Activated CD8-positive, alpha-beta memory T cell treated with anti-CD3 and anti-CD28 coated beads for 1 hour (primary cell): ENCODE measurements at places on chromosomes 7 and 10.

DNA sequence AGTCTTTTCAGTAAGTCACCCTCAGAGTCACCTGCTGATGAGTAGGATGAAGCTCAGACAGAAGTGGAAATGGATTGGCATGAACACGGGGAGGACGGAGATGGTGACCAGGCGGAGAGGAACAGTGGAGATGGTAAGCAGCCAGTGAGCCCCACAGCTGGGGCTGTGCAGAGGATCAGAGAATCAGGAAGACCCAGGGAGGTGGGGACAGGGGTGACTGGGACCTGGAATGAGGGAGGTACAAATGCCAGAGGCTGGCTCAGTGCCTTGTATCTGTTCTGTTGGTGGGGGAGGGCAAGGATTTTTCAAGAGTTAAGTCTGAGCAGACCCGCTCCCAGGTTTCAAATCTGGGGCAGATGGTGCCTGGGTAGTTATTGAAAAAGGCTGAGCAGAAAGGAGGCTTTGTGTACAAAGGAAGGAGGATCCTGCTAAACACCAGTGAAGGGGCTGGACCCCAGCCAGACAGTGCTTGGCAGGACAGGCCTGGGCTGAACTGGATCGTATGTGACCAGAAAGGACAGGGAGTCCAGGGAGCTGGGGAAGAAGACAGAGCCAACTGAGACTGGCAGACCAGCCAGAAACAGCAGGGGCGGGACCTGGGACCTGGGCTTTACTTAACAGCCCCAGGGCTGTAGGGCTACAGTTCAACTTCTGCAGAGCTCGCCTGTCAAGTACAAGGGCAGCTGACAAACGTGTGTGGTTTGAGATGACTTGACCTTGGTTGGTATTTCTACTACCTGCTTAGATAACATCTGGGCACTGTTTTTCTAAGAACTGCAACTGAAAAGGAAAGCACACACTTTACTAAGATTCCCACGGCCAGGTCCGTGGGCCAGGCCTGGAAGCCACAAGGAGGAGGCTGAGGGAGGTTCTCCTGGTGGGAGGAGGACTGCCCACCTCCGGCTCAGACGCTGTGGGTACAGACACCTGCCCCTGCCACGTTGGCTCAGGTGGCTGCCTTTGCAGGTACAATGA is 13.2 kb upstream of the FRMPD2 start:
- no peak for DNase-seq

DNA sequence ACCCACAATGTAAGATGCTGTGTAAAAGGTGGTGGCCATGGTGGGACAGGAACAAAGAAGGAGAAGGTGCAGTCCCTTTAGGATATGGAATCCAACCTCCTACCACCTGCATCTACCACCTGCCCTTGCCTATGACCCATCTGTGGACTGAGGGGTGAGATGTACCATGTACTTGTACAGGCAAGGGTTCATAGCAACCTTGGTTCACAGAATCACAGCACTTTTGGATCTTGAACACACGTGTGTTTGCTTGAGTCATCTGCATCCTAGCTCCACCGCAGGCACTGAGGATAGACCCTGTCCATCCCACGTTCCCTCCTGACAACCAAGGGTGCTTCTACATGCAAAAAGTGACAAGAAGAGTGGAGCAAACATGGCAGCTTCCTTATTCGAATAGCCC is 162.3 kb downstream of the GFRA1 start:
- DNase-seq = no peak

DNA sequence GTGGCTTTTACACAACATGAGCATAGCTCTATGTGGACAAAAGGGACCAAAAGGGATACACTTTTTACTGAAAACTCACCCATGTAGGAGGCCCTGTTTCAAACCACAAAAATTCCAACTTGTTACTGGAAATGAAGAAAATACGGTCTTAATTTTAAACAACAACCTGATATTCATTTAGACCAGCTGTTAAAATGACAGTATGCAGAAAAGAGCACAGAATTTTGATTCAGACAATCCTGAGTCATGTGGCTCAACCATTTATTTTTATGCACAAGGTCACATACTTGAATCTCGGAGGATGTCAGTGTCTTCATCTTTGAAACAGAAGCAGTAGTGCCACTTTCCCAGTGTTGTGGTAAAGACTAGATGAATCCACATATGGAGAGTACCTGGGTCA is 426.5 kb upstream of the NFE2L3 start:
- no peak for DNase-seq

DNA sequence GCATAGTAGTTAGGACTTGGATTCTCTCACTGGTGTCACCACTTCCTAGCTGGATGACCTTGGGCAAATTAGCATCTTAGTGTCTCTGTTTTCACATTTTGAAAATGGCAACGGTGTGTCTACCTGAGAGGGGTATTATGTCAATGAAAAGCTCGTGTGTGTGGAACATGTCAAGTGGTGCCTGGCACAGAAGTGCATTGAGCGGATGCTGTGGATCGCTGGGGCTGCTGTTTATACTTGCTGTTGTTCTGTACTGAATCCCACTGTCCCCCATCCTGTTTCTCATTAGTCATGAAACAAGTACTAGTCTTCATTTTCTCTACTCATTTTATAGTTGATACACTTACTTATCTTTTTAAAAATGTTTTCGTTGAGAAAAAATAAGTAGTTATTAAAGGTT is 26.1 kb downstream of the RBM33 start:
- no peak for DNase-seq

- DNase-seq = no peak
Measured at GRCh38 chr7:101690061-101690460, 61.0 kb upstream of the MYL10 start.

DNA sequence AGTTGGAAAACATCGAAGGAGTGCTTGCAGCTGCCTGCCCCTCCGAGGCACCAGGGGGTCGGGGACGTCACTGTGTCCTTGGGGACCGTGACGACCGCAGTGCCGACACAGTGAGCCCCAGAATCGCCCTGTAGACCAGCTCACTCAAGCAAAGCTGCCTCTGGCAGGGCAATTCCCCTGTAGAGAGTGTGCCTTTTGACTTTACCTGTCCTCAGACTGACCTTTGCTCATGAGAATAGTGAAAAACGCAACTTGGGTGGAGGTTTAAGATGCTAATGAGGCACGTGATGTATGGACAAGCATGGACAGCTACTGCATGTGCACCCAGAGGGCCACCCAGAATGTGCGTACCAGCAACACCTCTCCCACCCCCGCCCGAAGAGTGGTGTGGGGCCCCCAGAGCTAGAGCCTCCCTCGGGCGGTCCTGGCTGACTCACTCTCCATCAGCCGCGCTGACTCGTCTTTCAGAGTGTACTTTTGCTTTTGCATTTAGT is 271.9 kb downstream of the ADARB2 start:
- DNase-seq = no peak

GRCh38 chr7:116173051-116174028 is 37.0 kb upstream of the TES start:
- no peak for DNase-seq

DNA sequence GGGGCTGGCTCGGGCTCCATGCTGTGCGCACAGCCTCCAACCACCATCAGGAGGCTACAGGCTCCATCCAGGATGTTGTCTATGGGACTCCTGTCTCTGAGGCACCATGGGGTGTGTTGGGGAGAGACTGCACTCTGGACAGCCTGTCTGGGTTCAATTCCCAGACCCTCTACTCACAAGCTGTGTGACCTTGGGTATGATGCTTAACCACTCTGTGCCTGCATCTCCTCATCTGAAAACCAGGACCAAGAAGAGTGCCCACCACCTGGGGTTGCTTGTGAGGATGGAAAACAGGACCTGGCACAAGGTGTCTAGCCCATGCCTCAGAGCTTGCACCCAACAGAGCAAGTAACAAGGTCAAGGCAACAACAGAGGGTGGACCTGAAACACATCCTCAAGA is 109.8 kb downstream of the KCNMA1 start:
- no peak for DNase-seq

GRCh38 chr7:136359333-136359903 is 382.3 kb upstream of the MTPN start:
- DNase-seq = no peak

DNA sequence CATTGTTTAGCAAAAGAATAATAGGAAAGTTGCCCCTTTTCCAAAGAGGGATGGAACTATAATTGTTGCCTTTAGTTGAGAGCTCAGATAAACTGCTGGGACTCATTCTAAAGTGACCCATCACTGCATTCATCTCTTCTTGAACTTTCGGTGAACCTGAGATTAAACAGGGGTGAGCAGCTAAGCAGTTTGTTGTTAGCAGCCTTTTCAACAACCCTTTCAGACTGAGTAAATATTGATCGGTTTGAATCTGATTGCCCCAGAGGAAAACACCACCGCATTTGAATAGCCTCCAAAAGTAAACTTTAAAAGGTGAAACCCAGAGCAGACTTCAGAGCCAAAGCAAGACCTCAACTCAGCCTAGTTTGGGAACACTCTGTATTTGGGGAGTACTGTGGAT is 4.7 kb downstream of the HOXA1 start:
- no peak for DNase-seq

DNA sequence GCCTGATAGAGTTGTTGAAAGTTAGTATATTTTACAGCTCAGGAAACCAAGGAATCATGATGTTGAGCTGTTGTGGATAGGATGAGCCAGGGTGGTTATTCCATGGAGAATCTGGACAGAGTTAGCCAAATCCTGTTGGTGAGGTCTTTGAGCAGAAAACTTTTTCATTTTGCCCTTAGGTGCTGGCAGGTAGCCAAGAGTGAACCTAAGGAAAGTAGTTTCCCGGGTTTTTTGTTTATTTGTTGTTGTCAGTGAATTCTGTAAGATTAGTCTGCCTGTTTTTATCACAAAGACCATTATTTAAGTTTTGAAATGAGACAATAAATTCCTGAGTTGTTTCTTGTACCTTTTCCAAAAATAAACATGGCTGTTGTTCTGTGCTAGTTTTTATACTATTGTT is 61.0 kb downstream of the GALNT11 start:
- no peak for DNase-seq

- no peak for DNase-seq
Measured at GRCh38 chr10:51700228-51700817, 928 bp upstream of the CSTF2T start.

DNA sequence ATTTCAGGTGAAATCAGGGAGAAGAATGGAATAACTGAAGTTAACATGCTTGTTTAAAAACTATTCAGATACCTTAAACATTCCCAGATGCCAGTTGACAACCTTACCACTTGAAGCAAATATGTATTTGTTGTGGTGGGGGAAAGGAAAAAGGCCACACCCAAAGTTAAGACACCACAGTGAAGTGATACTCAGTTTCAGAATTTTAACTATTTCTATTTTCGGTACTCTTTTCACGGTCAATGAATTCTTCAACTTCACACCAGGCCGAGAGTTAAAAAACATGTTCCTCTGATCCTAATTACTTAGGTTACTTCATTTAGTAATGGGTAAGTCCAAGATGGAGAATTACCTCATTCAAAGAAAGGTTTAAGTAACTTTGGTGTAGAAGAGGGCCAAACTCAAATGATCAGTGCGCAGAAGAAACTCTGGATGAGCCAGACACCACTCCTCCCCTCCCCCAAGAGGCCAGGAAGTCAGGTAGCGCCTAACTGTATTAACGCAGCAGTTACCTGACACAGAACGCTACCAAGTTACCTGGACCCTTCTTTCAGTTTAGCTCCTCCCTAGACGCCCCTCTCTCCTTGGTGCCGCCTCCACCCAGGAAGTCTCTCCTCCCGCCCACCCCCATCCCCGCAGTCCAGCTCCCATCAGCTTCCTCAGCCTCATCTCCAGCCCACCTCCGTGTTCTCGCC is 700 bp downstream of the MTPN start:
- no peak for DNase-seq

- DNase-seq = no peak
Measured at GRCh38 chr10:25226775-25227682, 52.2 kb downstream of the GPR158 start.

DNA sequence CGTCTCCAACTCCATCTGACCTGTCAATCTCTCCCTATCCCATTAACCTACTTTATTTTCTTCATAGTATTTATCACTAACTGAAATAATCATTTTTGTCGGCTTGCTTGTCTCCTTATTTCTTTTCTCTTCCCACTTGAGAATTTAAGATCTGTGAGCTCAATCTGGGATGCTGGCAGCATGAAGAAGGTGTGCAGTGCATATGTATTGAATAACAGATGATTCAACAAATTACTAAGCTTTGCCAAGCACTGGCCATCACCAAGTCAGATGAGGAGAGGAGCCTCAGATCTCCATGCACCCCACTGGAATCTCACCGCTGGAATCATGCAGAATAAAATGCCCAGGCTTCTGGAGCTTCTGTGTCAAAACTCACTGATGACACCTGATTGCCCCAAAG is 47.6 kb upstream of the PPP1R3C start:
- DNase-seq = no peak

DNA sequence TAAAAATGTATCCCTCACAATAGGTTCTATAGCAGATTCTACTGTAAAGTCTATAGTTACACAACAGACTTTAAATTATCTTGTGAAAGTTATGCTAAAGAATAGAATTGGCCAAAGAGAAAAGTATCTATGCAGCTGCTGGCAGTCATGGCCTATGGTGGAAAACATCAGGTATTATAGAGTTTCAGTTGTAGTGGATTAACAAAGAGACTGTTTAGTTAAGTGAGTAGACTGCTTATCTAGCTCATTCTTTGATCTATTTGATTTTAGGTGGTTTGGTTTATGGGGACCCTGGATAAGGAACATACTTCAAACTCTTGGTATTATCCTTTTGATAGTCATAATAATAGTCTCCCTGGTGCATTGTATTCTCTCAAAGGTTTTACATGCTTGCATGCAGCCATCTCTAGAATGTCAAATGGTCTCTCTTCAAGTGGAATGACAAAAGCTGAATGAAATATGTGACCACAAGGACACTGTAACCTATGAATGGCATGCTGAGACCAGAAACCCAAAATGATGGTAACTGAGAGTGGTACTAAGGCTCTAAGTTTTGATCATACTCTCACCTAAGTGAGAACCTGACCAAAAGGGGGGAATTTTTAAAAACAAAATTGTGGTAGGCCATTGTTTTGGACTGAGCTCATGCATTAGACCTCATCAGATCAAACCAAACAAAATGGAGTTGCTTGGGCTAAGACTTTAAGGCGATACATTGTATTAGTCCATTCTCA is 54.9 kb upstream of the NAMPT start:
- no peak for DNase-seq

- no peak for DNase-seq
Measured at GRCh38 chr7:42869131-42870020, 42.5 kb downstream of the C7orf25 start.

DNA sequence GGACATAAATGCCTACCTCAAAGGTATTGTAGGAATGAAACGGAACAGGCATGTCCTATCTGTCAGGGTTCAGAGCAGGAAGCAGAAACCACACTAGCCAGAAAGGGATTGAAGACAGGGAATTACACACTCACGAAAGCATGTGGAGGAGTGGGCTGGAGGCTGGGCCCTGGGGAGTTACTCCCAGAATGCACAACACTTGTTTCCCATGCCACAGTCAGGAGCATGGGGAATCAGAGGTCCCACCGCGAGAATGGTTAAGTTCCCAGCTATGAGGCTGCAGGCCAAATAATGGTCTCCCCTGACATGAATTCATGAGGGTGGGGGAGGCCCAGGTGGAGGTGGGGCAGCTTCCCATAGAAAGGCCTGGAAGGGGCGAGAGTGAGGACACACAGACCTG is 212.7 kb downstream of the HERPUD2 start:
- DNase-seq = no peak
